ENCODE measurements at places on chromosomes 6 and 20.

GRCh38 chr6:158991017-158991723 lies 8.8 kb downstream of the RSPH3 start:
- DNase-seq = no peak

GRCh38 chr20:50272030-50272723 lies 81.5 kb downstream of the CEBPB start:
- no peak for DNase-seq

GRCh38 chr6:109718991-109719390 lies 27.9 kb downstream of the FIG4 start:
- no peak for DNase-seq

- DNase-seq = no peak
These were observed 87.5 kb downstream of the MDN1 start for GRCh38 chr6:89731924-89732567.

DNA sequence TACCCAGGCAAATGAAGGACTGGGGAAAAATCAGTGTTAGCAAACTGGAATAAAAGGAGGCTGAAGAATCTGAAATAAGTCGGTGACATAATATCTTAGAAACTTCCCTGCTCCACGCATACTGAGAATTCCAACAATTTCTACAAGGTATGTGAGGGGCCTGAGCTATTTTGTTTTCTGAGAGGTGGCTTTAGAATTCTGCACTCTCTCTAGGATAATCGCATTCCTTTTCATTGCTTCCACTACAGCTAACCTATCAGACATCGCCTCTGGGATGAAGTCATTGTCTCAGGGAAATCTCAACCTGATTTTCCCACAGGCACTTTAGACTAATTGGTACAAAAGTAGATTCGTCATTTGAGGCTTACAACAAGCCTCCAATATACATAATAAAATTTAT lies 740.8 kb downstream of the PHF3 start:
- DNase-seq = no peak

- peak; percentile 45 for DNase-seq
These were observed 776.4 kb upstream of the NRSN1 start for GRCh38 chr6:23349521-23350147.

GRCh38 chr20:3093861-3094361 lies 9.4 kb upstream of the AVP start:
- no peak for DNase-seq

DNA sequence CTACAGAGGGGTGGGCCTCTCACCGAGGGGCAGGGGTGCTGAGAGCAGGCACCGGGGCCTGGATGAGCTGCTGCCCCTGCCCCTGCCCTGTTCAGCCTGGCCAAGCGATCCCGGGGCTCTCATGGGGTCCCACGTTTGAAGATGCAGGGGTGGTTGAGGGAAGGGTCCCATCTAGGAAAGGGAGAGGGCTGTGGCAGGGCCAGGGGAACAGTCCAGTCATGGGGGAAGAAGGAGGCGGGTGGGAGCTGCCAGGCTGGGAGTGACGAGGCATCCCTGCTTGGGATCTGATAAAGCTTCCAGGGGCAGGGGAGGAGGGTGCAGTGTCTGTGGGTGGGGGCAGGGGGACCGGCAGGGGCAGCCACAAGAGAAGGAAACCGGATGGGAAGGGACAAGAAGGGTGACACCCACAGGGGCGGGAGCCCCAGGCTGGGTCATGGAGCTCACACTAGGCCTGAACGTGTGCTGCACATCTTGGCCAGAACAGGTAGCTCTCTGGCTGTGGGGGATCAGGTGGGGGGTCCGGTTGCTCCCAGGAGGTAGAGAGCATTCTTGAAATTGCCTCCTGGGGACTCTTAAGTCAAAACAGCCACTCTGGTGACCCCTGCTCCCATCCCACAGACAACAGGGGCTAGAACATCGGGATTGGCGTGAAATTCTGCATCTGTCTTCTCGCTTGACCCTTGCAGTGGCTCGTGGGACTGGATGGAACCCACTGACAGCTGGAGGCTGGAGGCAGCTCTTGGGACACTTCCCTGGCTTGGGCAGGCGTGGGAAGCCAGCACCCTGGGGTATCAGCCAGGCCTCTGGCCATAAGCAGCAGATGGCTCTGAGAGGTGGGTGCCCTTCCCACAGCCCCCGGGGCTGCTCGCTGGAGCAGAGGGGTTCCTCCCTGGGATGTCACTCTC lies 58.0 kb upstream of the GATA5 start:
- DNase-seq = no peak

- DNase-seq = peak; percentile 96
These were observed 90.8 kb downstream of the THBS2 start for GRCh38 chr6:169162752-169163407.

DNA sequence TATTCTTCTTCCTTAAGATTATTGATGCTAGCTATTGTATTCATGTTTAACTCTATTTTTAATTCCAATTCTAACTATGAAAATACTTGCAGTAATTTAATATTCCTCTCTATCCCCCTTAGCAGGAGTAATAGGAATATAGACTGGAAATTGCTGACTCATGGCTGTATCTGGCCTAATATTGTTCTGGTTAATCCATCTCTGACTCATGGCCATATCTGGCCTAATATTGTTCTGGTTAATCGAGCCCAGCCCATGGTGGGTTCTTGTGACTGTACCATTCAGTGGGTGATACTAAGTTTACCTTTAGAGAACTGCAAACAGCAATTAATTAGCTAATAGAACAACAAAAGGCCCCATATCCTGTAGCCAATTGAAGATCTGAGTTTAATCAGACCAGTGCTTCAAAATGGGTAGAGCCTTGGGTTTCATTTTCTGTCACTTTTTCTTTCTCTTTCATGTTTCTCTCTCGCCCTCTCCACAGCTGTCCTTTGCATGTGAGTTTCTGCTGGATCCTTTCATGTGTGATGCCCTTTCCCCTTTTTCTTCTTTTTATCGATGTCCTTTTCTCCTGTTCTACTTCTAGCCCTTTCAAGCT lies 50.6 kb downstream of the SLC22A3 start:
- DNase-seq = no peak

DNA sequence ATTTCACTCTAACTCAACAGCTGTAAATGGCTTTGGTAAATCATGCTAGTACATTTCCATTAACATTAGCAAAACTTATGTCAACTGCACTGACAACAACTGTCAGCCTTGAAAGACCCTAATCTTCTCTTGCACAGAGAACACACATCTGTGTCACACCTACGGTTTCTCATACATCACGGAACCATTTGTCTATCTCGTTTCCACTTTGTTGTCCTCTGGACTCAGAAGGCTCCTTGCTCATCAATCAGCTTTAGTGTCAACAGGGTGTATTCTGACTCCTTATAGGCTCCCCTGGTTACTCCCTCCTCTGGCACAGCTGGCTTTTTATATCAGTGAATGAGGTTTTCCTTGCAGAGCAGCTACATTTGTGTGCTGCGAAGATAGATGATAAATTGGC lies 49.3 kb downstream of the CD83 start:
- DNase-seq = no peak

DNA sequence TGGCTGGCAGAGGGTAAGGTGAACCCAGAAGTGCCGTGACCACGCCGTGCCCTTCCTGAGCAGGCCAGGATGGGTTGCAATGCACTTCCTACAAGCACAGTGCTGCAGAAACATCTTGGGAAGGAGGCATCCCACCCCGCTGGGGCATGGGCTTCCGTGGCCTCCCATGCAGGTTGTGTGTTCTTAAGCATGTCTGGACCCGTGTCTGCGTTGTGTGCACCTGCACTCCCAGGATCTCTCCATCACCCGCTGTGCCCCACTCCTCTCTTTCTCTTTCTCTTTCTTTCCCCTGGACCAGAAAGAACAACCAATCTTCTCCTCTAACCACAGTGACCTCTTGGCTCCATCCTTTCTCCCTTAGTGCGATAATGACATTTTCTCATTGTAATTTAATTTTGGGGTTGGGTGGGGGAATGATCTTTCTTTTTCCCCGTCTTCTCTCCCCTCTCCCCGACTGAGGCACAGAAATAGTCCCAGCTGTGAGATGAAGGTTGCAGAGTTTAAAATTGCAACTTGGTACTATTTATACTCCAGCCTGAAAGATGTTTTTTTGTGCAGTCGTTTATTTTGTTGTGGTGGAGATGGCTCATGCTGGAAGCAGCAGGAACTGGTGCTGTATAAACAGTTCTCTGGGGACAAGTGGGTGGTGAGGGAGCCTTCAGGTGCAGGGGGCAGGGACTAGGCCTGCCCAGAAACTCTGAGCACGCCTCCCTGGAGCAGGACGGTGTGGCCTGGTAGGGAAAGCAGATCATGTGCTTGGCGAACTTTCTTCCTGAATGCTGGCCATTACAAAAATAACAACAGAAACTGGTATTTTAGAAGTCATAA lies 20.5 kb downstream of the BCAS4 start:
- no peak for DNase-seq

GRCh38 chr6:164107297-164107995 lies 692.9 kb downstream of the QKI start:
- DNase-seq = no peak

DNA sequence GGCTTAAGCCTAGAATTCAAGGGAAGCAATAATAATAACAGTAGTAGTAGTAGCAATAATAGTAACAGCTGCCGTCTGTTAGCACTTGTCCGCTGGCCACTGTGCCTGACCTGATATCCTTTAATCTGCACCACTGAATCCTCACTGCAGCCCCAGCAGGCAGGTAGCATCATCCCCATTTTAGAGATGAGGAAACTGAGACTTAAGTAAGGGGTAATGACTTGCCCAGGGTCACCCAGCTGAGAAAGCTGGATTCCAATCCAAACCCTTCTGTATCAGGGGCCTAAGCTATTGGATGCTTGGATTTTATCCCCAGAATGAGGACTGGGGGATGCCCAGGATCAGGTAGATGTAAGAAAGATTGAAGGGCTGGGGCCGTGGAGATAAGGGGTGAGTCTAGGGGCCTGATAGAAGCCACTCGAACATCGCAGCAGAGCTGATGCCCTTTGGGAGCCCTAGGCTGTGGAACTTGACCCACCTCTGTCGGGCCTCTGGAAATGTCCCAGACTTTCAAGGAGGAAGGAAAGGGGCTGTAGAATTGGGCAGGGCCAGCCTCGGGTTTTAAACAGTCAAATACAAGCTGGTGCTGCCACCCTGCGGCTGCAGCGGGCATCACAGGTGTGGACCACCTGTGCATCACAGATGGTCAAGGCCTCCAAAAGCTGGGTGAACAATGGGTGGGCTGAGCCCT lies 102.1 kb upstream of the MYL9 start:
- peak; percentile 72 for DNase-seq

- DNase-seq = peak; percentile 12
These were observed 835.4 kb downstream of the MAFB start for GRCh38 chr20:39853636-39854035.

DNA sequence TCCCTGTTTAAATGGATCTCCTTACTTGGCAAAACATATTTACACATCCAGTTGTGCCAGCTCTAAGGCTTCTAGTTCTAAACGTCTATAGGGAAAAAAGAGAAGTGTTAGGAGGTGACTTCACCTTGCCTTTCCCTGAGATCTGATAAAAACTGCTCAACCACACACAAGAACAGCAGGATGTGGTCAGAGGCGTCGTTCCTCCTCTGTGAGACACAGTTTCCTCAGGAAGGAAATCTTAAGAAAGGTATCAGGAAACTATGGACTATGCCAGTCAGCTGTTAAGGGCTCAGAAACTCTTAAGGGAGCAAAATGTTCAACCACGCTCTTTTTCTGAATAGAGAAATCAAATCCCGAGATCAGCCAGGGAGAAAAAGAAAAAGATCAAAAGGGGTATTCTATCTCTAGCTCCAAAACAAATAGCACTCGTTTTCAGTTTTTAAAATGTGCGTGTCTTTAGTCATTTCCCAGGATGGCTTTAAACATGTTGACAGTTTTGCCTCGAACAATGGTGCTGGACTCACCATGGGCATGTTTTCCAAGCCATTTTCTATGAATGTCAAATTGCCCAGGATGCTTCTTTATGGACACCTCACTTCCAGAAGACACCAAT lies 154.5 kb downstream of the HACE1 start:
- DNase-seq = no peak

DNA sequence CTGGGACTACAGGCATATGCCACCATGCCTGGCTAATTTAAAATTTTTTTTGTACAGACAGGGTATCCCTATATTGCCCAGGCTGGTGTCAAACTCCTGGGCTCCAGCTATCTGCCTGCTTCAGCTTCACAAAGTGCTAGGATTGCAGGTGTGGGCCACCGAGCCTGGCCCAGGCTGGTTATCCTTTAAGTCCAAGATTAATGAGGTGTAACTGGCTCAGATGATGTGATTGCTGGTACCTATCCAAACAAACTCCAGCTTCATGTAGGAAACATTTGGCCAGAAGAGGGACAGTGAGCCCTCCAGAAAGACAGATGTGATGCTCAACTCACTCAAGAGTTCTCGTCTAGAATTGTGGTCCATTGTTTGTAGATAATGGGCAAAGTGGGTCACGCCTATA lies 9.2 kb upstream of the ZNF318 start:
- DNase-seq = no peak

DNA sequence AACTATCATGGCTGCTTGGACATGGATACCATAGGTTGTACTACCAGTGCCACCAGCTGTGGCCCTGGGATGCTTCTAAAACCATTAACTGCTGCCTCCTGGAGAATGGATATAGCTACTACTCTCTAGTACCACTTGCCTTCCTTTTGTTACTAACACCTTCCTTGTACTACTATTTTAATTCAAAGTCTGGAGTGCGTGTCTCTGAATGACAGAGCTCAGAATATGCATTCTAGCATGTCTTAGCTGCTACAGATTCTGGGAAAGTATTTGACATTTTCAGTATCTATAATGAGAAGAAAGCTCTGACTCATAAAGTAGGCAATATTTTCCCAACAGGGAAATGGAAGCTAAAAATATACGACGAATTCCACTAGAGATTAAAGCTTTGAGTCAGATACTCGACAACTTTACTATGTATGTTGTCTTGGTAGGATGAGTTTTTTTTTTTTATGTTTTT lies 112.3 kb downstream of the PFDN4 start:
- DNase-seq = no peak

DNA sequence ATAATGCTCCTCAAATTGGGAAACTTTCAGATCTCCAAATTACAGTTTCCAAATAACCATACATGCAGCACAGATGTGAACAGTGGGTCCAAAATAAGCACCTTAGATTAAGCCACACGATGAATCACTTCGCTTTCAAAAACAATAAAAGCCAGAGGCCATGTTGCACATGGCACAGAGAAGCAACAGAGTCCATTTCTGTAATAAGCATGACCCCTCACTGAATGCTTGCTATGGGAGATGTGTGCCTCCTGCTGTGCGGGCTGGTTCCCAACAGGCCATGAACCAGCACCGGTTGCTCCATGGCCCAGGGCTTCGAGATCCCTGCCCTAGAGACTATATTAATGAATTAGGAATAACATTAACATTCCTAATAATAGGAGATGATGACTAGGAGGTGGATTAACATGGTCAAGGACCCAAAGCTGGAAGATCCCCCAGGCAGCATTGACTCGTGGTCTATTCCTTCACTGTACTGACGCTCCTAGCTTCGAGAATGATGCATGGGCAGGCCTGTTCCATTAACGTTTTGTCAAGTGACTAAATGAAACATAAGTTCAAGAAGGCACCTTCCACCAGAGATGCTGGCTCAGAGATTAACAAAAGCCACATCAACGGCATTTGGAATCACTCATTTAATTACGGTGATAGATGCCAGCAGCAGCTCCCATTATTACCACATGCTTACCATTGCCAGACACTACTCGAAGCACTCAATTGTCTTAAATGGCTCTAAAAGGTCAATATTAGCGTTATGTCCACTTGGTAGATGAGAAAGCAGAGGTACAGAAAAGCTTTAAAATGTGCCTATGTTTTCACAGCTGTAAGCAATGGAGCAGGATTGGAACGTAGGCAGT lies 470.6 kb upstream of the AGPAT4 start:
- DNase-seq = no peak

All from RKO (cell line).